Stimulated activated naive CD8-positive, alpha-beta T cell treated with anti-CD3 and anti-CD28 coated beads, Interleukin-15, Interleukin-2, amounts not matched to agents 100 U/mL and 50 U/mL, for 24 hours (primary cell): ENCODE measurements at places on chromosomes 1 and 21.

- DNase-seq: no peak
Measured at GRCh38 chr21:45637883-45638282, 5.6 kb upstream of the PCBP3 start.

DNA sequence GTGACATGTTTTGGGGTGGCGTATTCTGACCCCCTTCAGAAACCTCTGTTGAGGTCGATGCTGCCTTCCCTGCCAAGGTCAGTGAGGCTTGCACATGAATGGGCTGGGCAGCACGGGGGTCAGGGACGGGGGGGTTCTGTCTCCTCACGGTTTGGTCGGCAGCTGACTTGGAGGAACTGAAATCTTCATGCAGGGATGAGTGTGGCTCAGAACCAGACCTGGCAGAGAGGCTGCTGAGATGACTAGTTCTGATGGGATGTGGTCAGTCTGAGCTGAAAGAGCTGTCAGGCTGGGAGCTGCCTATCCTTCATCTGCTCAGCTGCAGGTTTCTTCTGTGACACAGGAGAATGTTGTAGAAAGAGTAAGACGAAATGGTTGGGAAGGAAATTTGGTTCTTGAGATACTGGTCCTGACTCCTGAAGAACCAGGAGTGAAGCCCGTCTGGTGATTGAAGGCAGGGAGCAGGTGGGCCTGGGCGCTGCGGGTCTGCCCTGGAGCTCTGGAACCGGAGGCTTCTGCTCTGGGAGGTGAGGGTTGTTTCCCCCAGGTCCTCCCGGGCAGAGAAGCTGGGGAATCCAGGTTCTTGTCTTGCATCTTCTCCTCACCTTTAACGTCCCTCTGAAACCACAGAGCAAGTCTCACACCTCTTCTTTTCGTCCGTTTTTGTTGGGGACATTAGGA is 3.3 kb downstream of the SLX9 start:
- DNase-seq: no peak

DNA sequence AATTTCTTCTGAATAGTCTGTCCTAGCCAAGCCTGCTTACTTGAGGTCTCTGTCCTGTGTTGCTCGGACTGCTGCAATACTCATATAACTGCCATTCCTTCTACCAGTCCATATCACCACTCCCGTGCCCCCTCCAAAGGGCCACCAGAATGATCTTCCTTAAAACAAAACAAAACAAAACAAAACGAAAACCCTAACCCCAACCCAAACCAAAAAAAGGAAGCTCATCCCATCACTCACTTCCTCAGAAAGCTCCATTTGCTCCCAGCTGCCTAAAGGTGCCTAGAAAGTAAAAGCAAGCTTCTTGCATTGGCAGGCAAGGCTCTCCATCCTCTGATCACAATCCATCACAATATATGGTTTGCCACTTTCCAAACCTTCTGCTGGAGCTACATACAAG is 20.3 kb downstream of the USP24 start:
- no peak for DNase-seq

GRCh38 chr1:1037366-1038327 is 17.7 kb downstream of the AGRN start:
- DNase-seq: no peak

- DNase-seq: no peak
Measured at GRCh38 chr21:16353764-16354163, 624.0 kb downstream of the USP25 start.

DNA sequence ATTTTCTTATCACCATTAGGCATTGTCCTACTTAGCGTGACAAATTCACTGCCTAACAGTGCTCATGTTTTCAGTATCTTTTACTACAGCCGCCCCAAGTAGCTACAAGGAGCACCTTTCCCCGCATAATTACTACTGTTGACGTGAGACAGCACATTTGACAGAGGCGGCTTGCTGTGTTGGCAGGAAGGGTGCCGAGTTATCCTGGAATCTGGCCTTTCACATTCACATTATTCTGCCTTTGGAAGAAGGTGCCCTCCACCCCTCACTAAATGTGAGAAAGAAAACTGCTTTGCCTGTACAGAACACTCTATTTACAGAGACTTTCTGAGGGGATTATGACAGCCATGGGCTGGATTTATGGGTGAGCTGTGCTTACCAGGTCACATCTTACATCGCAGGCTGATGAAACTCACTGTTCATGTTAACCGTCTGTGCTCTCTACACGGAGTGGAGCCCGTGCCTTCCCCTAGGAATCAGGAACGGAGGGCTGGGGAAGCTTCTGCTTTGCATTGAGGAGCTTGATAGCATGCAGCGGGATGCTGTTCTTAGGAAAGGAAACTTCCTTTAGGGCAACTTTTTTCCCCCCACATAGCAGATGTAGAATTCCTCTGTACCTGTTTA is 148.0 kb upstream of the ZRANB2 start:
- DNase-seq: no peak
